ENCODE measurements at places on chromosomes 3 and 15. TPM values are rescaled to one million over a fixed set of nuclear protein-coding genes. Genes with fewer than 3 reads are reported as not detected.
A peak's percentile ranks its signal among the peaks of the same experiment; 100 is the strongest.

DNA sequence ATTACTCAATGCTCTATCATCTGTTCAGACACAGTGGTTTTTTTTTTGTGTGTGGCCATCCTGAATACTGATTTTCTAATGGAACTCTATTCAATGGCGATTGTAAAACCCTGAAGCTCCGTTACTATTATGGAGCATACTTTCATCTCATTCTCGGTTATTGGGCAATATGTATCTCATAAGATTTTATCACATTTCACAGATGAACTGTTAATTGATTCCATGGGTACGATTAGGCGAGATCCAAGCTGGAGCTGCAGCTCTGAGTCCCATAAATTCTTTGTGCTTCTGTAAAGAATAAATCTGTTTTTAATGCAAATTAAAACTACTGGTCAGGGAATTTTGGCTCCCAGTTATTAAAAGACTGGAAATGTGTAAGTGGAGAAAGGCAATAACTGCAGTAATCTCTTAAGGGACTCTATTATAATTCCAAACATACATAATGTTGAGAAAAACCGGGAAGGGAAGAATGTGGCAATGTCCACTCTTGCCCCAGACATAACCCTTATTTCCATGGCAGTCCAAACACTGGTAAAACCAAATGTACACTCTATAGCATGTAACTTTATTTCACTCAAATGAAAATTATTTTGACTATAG, 82.2 kb downstream of the GREM1 start:
- peaks cover 42% of the 10 kb centered on the region for H3K4me1 ChIP-seq
- no peak overlapping the region for H3K27ac ChIP-seq
- no peak for DNase-seq
- no peaks in the 10 kb centered on the region for H3K27me3 ChIP-seq
- H3K36me3 ChIP-seq, result peaks cover 3% of the 10 kb centered on the region
- H3K4me3 ChIP-seq, result no peak overlapping the region

DNA sequence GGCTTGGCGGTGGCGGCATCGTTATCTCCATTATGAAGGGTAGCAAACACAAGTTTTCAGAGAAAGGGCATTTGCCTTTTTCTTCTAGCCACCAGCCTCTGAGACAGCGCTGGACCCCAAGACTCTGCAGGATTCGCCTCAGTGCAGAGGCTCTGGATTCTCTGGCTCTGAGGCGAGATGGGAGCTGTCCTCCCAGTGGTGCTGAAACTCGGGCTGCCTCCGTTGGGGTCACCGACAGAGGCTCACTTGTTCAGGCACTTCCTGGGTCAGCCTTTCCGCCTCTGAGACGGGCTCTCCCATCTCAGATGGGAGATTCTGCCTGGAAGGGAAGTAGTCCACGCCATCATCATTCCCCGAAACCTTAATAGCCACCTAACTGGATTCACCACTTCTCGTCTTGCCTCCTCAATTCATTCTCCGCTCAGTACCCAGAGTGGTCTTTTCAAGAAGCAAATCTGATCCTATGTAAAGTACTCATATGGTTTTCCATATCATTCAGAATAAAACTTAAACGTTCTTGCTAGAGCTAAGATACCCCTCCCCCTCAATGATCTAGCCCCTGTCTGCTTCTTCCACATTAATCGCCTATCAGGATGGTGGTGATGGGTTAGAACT, 76.9 kb downstream of the RHCG start:
- no peak overlapping the region for H3K4me3 ChIP-seq
- H3K27ac ChIP-seq, result no peak overlapping the region
- peak; percentile 87 for DNase-seq
- H3K4me1 ChIP-seq, result no peaks in the 10 kb centered on the region
- no peaks in the 10 kb centered on the region for H3K36me3 ChIP-seq

DNA sequence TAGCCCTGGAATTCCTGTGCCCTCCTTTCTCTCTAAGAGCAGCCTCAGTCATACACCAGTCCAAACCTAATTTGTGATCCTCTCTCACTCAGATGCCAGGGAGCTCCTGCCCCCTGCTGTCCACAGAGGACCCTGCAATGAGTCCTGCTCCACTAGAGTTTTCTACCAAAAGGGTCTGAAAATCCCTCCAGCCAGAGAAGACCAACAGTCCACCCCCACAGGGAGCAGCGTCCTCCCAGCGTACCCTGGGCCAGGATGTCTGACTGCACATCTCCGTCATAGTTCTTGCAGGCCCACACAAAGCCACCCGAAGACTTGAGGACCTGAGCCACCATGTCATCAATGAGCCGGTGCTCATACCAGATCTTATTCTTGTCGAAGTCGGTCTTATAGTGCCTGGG, 15.4 kb downstream of the IDH2 start:
- H3K27ac ChIP-seq, result no peak overlapping the region
- H3K4me1 ChIP-seq, result no peaks in the 10 kb centered on the region
- no peak overlapping the region for H3K4me3 ChIP-seq
- no peak for DNase-seq
- peaks cover 33% of the 10 kb centered on the region for H3K36me3 ChIP-seq

- no peaks in the 10 kb centered on the region for H3K36me3 ChIP-seq
- no peak for DNase-seq
- H3K27me3 ChIP-seq, result no peaks in the 10 kb centered on the region
- peaks cover 51% of the 10 kb centered on the region for H3K4me1 ChIP-seq
- no peak overlapping the region for H3K27ac ChIP-seq
These were observed 2.7 kb downstream of the PRICKLE2 start for GRCh38 chr3:64222501-64223111.

- no peak overlapping the region for H3K4me3 ChIP-seq
- H3K27ac ChIP-seq, result no peak overlapping the region
- no peaks in the 10 kb centered on the region for H3K36me3 ChIP-seq
These were observed 156.4 kb upstream of the AZI2 start for GRCh38 chr3:28504976-28505375.

GRCh38 chr3:25510797-25511196, 82.7 kb downstream of the RARB start:
- peaks cover 35% of the 10 kb centered on the region for H3K4me1 ChIP-seq
- H3K27ac ChIP-seq, result no peak overlapping the region
- H3K4me3 ChIP-seq, result no peak overlapping the region
- H3K27me3 ChIP-seq, result no peaks in the 10 kb centered on the region
- H3K36me3 ChIP-seq, result peaks cover 50% of the 10 kb centered on the region

GRCh38 chr15:41561777-41562145, 2.7 kb downstream of the TYRO3 start:
- peak overlapping the region; percentile 34 for H3K27ac ChIP-seq
- no peaks in the 10 kb centered on the region for H3K36me3 ChIP-seq
- DNase-seq, result no peak
- peak overlapping the region; percentile 28 for H3K4me3 ChIP-seq
- no peaks in the 10 kb centered on the region for H3K27me3 ChIP-seq
- H3K4me1 ChIP-seq, result peaks cover 78% of the 10 kb centered on the region

- no peak overlapping the region for H3K27ac ChIP-seq
- no peaks in the 10 kb centered on the region for H3K36me3 ChIP-seq
- H3K27me3 ChIP-seq, result no peaks in the 10 kb centered on the region
These were observed 30.6 kb upstream of the SLC2A2 start for GRCh38 chr3:171057072-171057471.

- no peaks in the 10 kb centered on the region for H3K27me3 ChIP-seq
- DNase-seq, result no peak
- H3K36me3 ChIP-seq, result no peaks in the 10 kb centered on the region
- H3K4me3 ChIP-seq, result no peak overlapping the region
These were observed 291.5 kb downstream of the KBTBD8 start for GRCh38 chr3:67289626-67290025.

DNA sequence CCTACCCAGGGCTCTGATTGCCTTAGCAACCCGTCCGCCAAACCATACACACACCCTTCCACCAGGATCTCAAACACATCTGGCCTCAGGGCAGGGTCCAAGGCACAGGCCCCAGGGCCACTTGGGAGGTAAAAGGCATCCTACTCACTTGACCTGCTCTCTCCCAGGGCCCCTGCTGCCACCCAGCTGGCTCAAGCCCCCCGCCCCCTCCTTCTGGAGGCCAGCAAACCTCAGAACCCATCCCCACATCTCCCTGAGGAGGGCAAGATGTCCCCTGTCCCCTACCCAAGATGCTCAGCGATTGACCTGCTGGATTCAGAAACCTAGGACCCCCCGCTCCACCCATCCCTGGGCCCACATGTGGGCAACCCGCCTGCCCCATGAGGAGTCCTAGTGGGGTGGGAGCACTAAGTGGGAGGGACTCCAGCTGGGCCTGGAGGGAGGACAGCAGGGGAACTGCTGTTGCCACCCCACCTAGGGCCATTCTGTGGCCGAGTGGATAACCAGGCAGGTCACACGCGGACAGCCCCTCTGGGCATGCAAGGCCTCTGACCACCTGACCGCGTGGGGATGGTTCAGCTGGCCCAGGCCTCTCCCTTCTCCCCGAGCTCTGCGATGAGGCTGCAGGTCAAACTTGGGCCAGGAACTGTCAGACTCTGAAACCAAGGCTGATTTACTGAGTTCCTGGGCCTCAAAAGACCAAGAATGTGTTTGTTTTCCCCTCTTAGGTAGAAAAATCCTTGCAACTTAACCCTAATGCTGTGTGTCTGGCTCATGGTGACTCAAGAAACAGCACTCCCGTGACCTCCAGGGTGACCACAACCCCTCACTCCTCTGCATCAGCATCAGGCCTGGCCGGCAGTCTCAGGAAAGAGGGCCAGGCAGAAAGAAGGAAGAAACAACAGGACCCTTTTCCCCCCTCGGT, 4.2 kb downstream of the MFGE8 start:
- no peaks in the 10 kb centered on the region for H3K27me3 ChIP-seq
- DNase-seq, result no peak
- H3K36me3 ChIP-seq, result peaks cover 25% of the 10 kb centered on the region
- H3K4me1 ChIP-seq, result peaks cover 33% of the 10 kb centered on the region
- no peak overlapping the region for H3K27ac ChIP-seq

DNA sequence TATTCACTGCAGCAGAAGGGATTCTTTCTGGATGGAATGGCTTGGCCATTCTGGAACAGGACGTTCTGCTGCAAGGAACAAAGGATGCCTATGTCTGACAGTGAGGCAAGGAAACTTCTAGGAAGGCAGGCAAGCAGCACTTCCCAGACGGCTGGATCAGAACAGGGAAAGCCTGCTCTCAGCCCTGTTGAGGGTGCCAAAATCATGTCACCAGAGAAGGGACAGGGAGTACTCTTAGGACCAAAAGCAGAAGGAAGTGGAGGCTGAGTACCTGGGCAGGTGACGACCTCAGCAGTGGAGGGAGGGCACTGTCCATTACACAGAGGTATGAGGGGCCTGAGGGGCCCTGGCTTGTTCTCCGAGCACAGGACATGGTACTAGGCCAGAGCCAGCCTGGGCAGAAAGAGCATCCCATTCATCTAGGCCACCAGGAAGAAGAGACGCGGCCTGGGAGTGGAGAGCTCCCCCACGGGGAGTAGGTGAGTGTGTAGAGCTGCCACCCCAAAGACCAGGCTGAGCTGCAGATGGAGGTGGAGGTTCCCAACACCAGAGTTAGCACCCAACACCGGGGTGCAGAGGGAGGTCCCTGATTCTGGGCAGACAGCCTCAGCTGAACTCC, 9.6 kb downstream of the KLF15 start:
- H3K27me3 ChIP-seq, result no peaks in the 10 kb centered on the region
- H3K36me3 ChIP-seq, result no peaks in the 10 kb centered on the region
- DNase-seq, result no peak
- H3K4me1 ChIP-seq, result no peaks in the 10 kb centered on the region
- no peak overlapping the region for H3K4me3 ChIP-seq
- H3K27ac ChIP-seq, result no peak overlapping the region

- H3K36me3 ChIP-seq, result peaks cover 2% of the 10 kb centered on the region
- no peak for DNase-seq
- H3K4me3 ChIP-seq, result peak overlapping the region; percentile 87
- peak overlapping the region; percentile 97 for H3K27ac ChIP-seq
- H3K27me3 ChIP-seq, result no peaks in the 10 kb centered on the region
These were observed 819 bp upstream of the PLXNB1 start for GRCh38 chr3:48430708-48431101.

The TRH gene
- total RNA-seq, result 0.13 TPM

The MASP1 gene
- total RNA-seq, result 1.4 TPM

The PGBD4 gene
- total RNA-seq, result 1.5 TPM

The TGM4 gene
- 0.09 TPM for total RNA-seq

The RLBP1 gene
- total RNA-seq, result not detected

The EHHADH gene
- total RNA-seq, result 5.9 TPM

The CHL1 gene
- not detected for total RNA-seq

The FGF12 gene
- 0.97 TPM for total RNA-seq

The DCLK3 gene
- 0.07 TPM for total RNA-seq

The ANKRD63 gene
- total RNA-seq, result 0.31 TPM

The LRRC15 gene
- total RNA-seq, result 0.05 TPM

All from mesothelial cell of epicardium (in vitro differentiated cells).